Mucosa of gallbladder (tissue), 1 donor: ENCODE measurements at places on chromosomes 7 and 10.

DNA sequence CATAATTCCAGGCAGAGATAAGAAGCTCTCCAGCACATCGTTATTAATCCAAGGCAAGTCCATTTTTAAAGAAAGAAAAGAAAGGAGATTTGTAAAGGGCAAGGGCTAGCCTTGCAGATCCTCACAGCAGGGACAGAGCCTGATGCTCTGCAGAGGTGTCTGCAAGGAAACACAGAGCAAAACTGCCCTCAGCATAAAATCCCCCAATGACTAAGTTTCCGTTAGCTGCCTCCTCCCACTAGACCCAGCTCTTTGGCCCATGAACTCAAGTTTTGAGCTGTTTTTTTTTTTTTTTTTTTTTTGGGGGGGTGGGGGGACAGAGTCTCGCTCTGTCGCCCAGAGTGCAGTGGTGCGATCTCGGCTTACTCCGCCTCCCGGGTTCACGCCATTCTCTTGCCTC is 300.7 kb downstream of the MTERF1 start:
- DNase-seq: no peak

DNA sequence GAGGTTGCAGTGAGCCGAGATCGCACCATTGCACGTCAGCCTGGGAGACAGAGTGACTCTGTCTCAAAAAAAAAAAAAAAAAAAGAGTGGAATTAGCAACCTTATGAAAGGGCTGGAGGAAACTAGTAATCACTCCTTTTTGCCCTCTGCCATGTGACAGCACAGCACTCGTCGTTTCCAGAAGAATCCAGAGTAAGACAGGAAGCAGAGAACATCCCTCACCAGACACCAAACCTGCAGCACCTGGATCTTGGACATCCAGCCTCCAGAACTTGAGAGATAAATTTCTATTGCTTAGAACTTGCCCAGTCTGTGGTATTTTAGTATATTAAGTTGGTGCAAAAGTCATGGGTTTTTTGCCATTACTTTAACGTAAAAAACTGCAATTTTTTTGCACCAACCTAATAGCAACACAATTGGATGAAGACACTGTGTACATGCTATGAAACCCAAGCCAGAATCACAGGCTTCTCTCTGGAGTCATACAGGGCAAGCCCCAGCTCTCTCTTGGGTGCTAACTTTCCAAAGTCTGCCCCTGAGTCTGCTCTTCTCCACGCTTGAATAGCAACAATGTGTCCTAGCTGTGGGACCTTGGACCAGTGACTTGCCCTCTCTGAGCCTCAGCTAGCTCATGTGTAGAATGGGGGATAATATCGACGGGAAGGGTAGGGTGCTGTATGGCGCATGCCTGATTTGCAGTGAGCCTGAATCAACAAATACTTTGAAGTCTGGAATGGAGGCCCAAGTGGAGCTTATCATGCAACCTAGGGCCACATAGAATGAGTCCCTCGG is 55.1 kb downstream of the CHST3 start:
- DNase-seq: no peak

- DNase-seq: no peak
Measured at GRCh38 chr7:150564006-150564405, 3.2 kb upstream of the GIMAP4 start.

- no peak for DNase-seq
Measured at GRCh38 chr7:81606078-81606863, 163.6 kb downstream of the HGF start.

DNA sequence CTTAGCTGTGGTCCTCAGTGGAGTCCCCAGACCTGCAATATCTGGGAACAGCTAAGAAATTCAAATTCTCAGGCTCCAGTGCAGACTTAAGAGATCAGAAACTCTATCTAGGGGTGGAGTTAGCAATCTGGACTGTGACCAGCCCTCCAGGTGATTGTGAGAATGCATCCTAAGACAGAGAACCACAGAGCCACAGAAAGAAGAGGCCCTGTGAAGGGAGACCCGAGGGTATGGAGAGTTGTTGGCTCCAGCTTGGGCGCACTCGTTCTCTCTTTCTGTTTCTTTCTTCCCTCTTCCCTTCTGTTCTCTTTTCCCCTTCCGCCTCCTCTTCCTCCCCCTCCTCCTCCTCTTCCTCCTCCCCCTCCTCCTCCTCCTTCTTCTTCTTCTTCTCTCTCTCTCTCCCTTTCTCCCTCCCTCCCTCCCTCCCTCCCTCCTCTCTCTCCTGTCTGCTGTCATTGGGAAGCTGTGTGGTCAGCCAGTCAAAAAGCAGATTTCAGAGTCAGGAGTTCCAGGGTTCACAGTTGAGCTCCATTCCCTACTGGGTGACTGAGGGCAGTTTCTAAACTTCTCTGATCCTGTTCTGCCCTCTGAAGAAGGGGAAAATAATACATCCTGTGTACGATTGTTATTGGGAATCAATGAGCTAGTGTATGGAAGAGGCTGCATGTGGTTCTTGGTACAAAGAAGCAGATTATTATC is 62.1 kb upstream of the STEAP1B start:
- no peak for DNase-seq
